GM06990 (cell line): ENCODE measurements at places on chromosomes 4 and X.

- no peak for DNase-seq
These were observed 85.4 kb upstream of the RAPGEF2 start for GRCh38 chr4:159017323-159018026.

- no peak for DNase-seq
These were observed 280.8 kb upstream of the NOCT start for GRCh38 chr4:138734746-138735145.

DNA sequence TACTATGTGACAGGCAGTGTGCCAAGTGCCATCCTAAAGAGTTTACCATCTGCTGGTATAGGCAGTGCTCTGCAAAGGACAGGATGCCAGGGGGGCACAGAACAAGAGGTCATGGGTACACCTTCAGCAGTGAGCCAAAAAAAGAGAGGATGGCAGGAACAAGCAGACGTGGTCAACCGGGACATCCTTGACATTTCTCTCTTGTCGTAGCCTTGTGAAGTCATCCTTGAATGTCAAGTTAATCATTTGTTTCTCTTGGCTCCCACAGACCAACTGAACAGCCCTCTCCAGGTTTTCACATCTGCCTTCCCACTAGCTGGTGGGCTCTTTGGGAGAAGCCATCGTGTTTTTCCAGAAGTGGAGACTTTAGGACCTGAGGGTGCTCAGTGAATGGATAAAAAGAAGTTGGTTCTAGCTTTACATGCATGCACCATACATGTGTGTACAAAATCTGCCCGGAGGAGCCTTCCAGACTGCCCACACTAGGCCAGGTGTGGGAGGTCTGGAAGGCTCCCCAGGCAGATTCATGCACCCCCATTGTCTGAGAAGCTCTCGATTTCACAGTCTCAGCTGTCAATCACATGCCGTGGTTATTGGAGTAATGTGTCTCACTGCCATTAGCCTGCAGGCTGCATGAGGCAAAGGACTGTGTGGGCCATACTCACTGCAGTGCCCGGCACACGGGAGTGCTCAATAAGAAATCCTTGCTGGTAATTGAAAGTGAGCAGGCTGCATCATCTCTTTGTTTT lies 16.4 kb downstream of the PNMA6F start:
- DNase-seq = no peak

- DNase-seq = no peak
These were observed 18.7 kb upstream of the MAN2B2 start for GRCh38 chr4:6556263-6556662.

- DNase-seq = no peak
These were observed 448.5 kb downstream of the TRAM1L1 start for GRCh38 chr4:116636917-116637316.

- peak; percentile 62 for DNase-seq
These were observed 224.0 kb upstream of the TENM3 start for GRCh38 chr4:182019148-182019652.

GRCh38 chr4:21948347-21949072 lies at the start of gene KCNIP4:
TSS of gene KCNIP4 (minus strand) at chr4:21948772.
- peak; percentile 9 for DNase-seq

- no peak for DNase-seq
These were observed 45.8 kb downstream of the NELFA start for GRCh38 chr4:1962980-1963379.

DNA sequence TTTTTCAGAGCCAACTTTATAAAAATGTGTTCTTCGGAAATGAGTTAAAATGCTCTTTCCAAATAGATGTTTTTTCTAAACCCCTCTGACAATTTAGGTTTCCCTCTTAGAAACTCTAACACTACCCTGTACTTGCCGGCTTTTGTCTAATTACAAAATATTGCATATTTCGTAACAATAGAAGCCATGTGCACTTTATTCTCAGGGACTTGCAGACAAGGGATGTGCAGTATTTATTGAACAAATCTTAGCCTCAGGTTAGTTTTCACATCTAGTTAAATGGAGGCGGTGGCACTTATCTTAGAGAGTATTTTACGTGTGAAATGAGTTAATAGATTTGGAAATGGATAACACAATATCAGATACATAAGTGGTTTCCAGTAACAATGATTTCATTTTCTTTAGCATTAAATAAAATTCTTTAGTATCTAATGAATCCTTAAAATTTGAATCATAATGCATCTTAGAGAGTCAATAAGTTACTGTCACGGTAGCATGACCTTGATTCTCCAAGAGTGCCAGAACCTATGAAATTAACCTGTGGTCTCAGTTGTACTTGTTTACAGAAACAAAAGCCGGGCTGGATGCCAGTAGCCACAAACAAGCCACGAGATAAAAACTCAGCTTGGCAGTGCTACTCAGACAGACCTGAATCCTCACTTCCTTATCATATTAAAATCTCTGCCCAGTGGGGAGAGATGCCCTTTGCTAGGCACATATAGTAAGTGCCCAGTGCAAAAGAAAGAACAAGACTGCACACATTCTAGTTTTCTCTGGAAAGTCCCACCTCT lies 772 bp upstream of the PABPC4L start:
- no peak for DNase-seq

DNA sequence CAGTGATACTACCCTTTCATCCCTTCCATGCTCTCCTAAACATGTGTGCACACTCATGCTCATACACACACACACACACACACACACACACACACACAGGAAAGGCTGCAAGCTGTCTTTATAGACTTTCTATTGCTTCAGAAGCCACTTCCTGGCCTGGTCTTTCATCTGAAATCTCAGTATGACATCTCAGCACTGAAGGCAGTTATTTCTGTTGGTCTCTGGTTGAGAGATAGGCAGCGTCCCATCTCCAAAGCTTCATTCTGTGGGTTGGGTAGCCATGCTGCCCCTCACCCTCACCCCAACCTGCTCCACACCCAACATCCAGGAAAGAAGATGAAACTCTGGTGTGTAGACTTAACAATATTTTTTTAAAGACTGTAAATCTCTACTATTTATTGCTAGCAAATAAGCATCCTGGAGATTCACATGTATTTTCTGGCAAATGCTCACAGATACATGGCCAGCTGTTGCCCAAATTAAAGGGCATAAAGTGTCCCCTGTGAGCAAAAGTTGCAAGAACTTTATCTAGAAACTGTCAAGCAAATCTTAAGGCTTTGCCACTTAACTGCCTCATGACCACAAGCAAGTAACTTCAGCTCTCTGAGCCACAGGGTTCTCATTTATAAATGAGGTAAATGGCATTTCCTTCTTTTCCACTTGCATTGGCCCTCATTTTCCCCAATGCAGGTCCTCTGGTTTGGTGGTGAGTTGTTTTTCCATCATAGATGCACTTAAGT lies 189.8 kb upstream of the AFF2 start:
- DNase-seq = no peak

GRCh38 chrX:77450996-77451395 lies 3.8 kb downstream of the FGF16 start:
- no peak for DNase-seq

DNA sequence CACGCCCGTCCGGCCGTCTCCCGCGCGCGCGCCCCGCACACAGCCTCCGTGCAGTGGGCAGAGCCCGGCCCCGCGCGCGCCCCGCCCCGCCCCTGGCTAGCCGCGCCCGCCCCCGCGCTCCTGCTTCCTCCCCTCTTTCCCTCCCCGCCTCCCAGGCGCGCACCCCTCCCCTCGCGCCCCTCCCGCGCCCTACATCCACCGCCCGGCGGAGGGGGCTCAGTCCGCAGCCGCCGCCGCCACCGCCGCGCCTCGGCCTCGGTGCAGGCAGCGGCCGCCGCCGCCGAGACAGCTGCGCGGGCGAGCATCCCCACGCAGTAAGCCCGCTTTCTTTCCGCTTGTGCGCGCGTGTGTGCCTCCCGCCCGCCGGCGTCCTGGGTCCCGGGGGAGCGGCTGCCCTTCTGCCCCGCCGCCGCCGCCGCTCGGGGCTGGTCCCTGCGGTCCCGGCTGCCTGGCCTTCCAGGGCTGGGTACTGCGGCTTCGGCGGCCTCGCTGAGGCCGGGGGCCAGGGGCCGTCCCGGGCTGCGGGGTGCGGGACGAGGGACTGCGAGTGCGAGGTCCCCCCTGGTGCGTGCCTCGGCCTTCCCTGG lies at the start of gene FHL1:
Gene FHL1, plus strand, starts transcription at position 219 of the 587 bp plus-strand sequence.
- DNase-seq = no peak

DNA sequence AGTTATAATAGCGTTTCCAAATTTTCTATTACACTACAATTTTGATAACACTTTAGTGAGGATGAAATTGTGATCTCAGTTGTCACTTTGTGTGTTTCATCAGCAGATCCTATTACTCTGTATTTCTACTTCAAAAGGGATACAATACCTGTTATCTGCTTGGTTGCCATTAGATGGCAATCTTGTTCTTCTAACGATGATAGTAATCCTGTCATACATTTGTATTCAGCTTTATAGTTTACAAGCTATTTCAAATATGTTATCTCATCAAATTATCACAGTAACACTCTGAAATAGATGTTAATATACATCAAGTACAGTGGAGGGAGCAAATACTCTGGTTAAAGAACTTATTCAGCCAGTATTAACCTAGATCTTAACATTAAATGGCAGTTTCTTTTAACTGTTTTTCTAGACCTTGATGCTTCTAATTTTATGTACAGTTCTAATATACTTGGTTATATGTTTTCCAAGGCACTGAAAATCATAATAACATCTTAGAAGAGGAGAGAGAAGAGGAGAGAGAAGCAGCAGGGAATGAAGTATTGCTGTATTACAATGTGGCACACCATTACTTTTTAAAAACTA lies 292.0 kb downstream of the CCSER1 start:
- DNase-seq = no peak

DNA sequence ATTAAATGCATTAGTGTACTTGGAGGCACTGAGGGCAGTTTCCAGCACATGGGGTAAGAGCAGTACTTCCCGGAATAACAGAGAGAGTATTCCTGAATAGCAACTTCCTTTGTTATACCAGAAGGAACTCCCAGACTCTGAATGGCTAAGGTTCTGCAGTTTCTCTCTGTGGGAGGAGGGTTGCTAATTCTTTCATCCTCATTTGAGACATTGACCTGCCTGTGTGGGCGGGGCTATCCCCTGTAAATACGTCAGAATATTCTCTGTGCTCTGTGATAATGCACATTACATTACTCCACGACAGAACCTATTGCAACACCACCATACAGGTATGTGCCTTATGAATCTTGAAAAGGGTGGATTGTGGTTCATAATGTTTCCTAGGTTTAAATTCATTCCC lies 52.7 kb downstream of the SPINK2 start:
- DNase-seq = no peak

- DNase-seq = no peak
These were observed 6.0 kb downstream of the PDLIM5 start for GRCh38 chr4:94457692-94458106.

GRCh38 chr4:177375372-177375771 lies 65.7 kb downstream of the NEIL3 start:
- DNase-seq = no peak

GRCh38 chr4:32958586-32958985 lies 2238.4 kb downstream of the PCDH7 start:
- no peak for DNase-seq

- no peak for DNase-seq
These were observed 210.9 kb downstream of the RTL9 start for GRCh38 chrX:110569506-110569905.

GRCh38 chr4:130238121-130238520 lies 1142.2 kb downstream of the C4orf33 start:
- DNase-seq = no peak

- no peak for DNase-seq
These were observed 370.4 kb downstream of the INPP4B start for GRCh38 chr4:142475663-142476062.

- no peak for DNase-seq
These were observed 43.4 kb upstream of the SMAD1 start for GRCh38 chr4:145438298-145438697.

- DNase-seq = peak; percentile 61
These were observed 140.3 kb upstream of the SH3RF1 start for GRCh38 chr4:169410839-169411770.

DNA sequence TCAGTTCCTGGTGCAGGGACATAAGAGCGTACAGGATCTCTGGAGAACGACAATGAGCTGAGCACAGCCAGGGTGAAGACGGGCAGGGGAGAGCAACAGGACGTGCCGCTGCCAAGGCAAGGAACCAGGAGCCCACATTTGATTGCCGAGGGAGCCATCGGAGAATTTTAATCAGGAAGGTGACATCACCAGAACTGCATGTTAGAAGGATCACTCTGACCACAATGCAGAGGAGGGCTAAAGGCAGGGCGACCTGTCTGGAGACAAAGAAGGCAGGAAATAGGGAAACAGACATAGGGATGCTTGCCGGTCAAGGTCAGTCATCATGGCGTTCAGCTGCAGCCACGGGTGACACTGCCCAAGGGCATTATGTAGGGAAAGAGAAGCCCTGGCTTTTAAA lies 81.4 kb downstream of the RBM47 start:
- no peak for DNase-seq

GRCh38 chrX:49915361-49916222 lies 6.8 kb upstream of the CLCN5 start:
- DNase-seq = no peak

GRCh38 chr4:15502384-15502783 lies 32.7 kb downstream of the CC2D2A start:
- no peak for DNase-seq

DNA sequence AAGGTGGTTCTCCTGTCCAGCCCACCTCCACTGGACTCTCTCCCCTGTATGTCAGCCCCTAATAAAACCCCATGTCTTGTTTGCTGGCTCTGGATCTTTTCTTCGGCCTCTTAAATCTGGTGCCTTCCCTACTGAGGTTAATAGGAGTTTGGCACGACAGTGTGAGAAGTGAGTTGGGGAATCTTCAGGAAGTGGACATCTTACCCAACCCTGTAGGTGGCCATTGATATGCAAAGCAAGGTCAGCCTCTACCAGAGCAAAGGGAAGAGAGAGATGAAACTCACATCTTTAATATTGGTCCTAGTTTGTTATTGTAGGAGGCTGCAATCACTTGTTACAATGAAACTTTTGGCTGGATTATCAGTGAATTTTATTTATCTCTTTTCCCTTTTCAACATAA lies 111.7 kb downstream of the CHRDL1 start:
- DNase-seq = no peak
